ENCODE measurements at places on chromosomes 5 and 9.

GRCh38 chr9:126715382-126715781 is 89.5 kb upstream of the ZBTB43 start:
- DNase-seq = no peak

DNA sequence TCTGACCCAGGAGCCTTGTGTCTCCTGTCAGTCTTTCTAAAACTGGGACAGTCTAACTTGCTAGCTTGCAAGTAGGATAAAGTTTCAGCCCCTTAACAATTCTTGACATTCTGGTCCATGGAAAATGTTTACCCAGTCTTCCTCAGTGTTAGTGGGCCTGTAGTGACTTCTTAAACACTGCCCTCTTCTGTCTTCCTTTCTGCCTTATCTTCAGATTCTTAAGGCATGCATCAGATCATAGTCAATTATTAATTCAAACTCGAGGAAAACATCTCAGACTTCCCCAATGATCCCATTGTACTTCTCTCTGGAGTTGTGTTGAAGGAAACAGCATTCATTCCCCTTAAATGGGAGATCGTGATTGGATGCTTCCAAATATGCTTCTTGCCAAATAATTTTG is 1199.8 kb downstream of the DTWD2 start:
- no peak for DNase-seq

GRCh38 chr5:163134061-163134460 is 303.3 kb upstream of the CCNG1 start:
- no peak for DNase-seq

DNA sequence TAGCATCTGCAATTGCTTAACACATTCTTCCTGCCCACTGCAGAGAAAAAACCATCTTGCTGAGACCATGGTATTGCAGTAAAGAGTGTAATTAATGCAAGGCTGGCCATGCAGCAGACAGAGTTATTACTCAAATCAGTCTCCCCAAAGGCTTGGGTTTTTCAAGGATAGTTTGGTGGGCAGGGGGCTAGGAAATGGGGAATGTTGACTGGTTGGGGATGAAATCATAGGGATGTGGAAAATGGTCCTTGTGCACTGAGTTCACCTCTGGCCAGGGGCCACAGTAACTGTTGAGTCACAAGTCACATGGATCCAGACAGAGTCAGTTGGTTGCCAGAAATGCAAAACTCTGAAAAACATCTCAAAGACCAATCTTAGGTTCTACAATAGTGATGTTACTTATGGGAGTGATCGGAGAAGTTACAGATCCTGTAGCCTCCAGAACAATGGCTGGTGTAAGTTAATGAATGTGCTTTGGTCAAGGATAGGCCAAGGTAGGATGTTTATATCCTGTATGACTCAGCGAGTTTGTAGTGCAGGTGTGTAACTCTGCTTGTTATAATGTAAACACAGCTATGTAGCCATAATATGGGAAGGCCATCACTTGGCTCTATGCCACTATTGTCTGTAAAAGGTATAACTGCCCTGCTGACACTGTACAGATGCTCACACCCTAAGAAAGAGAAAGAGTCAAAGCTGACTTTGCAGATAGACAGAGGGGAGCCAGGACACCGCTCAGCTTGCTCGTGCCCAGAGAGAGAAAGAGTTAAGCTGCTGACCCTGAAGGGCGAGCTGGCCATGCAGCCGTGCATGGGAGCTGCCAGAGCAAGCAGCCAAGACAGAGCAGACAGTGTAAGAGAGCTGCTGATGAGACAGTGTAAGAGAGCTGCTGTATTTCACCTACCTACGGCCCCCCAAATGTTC is 27.2 kb downstream of the C9orf152 start:
- no peak for DNase-seq

GRCh38 chr5:179137643-179138567 is 77.7 kb downstream of the ZNF354C start:
- DNase-seq = no peak

- no peak for DNase-seq
These were observed 13.7 kb upstream of the FAM120AOS start for GRCh38 chr9:93467062-93467416.

DNA sequence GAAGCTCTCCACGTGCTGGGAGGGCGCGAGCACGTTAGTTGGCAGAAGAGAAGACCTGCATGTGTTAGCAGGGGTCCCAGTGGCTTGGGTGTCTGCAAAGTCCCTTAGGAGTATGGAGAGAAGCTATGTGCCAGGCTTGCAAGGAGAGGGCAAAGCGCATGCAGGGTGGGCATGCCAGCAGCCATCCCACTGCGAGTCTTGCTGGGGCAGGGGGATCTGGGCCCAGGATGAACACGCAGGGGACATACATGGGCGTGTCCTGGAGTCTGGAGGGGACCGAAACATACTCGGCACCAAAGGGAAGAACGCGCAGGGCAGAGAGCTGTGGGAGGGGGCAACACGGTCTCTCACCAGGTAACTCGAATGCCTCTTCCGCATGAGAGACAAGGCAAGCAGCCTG is 43.6 kb upstream of the IPPK start:
- DNase-seq = no peak

DNA sequence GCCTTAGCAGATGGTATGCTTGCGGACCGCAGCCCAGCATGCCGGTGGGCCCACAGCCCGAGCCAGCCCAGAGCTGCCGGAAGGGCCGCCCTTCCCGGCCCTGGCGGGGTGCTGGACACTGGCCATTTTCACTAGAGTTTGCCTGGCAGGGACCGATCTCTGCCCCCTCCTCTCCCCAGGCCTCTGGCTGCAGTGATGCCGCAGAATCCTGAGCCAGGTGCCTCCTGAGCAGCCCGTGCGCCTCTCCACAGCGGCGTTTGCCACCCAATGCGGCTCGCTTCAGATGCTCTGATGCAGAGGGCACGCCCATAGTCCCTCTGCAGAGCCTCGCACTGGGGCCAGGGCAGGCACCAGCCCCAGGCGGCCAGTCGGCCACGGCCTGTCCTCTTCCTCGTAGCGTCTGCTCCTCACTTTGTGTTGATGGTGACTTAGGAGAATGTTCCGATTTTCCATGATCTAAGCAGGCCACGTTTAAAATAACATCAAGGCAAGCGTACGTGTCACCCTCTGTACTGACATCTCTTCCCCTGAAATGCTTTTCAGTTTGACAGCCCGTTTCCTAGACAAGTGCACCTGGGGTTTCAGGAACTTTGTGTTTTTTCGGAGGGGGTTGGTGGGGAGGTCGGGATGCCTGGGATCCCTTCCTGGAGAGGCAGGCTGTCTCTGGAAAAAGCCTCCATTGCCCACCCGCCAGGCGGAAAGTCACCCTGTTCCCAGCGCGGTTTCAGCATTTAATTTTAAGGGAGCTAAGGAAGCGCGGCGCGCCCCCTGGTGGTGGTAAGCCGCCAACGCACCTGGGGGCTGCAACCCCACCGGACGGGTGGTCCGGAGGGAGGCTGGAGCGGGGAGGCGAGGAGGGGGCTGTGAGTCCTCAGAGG is 29.8 kb upstream of the HMCN2 start:
- DNase-seq = no peak

DNA sequence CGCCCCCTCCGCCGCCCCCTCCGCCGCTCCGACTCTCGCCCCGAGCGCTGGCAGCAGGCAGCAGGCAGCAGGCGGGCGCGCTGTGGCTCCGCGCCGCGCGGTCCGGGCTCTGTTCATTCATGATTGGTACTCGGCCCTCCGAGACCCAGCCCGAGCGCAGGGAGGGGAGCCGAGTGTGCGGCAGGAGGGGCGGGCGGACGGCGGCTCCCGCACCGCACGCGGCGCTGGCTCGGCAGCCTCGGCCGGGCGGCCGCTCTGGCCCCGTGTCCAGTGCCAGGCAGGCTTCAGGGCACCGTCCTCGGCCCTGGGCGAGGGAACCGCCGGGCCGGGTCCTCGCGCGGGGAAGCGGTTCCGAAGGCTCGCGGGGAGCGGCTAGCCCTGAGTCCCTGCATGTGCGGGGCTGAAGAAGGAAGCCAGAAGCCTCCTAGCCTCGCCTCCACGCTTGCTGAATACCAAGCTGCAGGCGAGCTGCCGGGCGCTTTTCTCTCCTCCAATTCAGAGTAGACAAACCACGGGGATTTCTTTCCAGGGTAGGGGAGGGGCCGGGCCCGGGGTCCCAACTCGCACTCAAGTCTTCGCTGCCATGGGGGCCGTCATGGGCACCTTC is at the start of gene KCNIP1:
Gene KCNIP1, plus strand, starts transcription at position 31 of the 607 bp plus-strand sequence.
- DNase-seq = no peak

DNA sequence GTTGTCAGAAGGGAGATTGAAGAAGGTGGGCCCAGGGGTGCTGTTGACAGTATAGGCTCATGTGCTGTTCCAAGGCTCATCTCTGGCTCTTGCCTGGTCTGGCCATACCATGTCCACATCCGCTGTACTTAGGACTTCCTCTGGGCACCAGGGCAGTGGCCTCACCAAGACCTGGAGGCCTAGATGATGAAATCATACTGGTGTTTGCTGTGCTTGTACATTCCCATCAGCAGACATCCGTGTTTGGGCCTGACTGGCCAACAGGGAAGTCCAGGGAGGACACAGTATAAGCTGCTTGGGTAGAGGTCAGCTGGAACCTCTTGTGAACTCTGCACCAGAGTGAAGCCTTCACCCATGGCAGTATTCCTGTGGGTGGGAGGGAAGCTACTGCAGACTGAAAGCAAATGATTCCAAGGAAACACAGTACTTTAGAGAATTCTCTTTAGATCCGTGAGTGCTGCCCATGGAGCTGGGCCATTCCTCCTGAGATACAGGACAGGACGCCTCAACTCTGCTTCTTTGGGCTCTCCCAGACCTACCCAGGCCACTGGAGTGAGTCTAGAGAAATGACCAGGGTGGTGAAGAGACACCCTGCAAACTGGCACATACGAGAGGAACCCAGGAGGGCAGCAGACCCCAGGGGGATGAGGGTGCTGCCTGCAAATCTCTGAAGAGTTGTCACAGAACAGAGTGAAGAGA is 22.5 kb downstream of the POLR1E start:
- no peak for DNase-seq

DNA sequence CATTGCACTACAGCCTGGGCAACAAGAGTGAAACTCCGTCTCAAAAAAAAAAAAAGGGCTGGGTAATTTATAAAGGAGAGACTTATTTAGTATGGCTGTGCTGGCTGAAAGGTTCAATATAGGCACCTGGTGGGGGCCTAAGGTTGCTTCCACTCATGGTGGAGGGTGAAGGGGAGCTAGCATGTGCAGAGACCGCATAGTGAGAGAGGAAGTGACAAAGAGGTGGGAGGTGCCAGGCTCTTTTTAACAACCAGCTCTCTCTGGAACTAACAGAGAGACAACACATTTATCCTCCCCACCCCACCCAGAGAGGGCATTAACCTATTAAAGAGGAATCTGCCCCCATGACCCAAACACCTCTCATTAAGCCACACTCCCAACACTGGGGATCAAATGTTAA is 28.9 kb upstream of the SERINC5 start:
- DNase-seq = no peak

DNA sequence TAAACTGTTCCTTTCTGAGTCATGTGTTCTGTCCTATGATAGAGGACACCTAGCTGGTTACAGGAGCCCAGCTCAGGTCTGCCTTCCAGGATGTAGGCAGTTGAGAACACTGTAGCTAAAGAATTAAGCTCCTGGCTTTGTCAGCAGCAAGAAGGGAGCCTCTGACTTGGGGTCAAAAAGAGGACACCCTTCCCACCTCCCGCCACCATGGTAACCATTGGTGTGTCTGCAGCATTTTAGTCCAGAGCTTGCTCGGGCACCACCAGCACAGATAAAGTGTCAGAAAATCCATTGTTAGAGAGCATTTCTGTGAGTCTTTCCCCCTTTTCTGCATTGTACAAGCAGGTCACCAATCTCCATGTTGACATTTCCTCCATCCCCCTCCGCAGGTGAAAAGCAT is 181.7 kb downstream of the DOCK8 start:
- no peak for DNase-seq

GRCh38 chr5:171599411-171599810 is 180.0 kb downstream of the FGF18 start:
- no peak for DNase-seq

DNA sequence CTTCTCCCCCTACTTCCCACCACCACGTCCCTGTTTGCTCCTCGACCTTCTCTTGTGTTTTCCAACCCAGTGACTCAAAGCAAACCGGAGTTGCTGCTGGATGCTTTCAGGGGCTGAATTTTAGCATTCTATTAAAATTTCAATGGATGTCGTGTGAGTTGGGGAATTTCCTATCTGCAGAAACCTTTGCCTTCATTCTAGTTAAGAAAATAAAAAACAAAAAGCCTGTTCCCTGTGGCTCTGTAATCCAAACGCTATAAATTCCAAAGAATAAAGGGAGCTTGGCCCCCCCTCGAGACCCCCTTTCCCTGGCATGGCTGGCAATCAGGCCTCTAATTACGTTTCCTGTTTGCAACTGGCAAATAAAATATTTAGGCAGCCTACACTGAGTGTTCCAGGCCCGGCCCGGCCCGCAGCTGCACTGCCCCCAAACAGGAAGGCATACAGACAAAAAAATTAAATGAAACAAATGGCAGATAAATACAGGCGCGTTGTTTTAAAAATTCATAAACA is 139.4 kb upstream of the PPP1R26 start:
- DNase-seq = no peak

DNA sequence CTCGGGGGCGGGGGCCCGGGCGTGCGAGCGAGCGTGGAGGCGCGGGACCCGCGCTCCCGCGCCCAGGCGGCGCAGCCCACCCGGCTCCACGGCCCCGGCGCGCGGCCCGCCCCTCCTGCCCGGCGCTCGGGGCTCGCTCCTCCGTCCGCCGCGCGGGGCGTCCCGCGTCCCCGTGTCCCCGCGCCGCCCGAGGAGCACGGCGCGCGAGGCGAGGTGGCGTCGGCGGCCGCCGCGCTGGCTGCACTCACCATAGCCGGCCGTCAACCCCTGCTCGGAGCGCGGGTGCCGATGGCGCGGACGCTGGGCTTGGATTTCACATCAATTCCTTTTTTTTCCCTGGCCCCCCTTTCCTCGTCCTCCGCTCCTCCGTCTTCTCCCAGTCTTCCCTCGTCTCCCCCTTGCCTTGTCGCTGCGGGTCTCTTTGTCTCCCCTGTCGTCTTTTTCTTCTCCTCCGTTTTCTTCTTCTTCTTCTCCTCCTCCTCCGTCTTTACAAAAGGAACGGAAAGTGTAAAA is 494 bp downstream of the PTCH1 start:
- no peak for DNase-seq

- no peak for DNase-seq
These were observed 2052.0 kb upstream of the C9orf72 start for GRCh38 chr9:29625292-29625731.

GRCh38 chr9:38347946-38348345 is 44.6 kb upstream of the ALDH1B1 start:
- DNase-seq = no peak

DNA sequence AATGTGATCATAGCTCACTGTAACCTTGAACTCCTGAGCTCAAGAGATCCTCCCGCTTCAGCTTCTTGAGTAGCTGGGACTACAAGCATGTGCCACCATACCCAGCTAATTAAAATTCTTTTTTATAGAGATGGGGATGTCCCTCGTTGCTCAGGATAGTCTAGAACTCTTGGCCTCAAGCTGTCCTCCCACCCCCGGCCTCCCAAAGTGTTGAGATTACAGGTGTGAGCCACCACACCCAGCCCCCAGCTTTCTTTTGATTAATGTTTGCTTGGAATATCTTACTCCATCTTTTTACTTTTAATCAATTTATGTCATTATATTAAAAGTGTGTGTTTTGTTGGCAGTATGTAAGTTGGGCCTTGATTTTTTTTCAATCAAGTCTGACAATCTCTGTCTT is 59.4 kb upstream of the EXOC3 start:
- no peak for DNase-seq

All from right renal pelvis (tissue), 4 donors.